SHP77 treated with DMSO at 0.1 percent for 48 hours (cell line): ENCODE measurements at places on chromosomes 6 and 20.

DNA sequence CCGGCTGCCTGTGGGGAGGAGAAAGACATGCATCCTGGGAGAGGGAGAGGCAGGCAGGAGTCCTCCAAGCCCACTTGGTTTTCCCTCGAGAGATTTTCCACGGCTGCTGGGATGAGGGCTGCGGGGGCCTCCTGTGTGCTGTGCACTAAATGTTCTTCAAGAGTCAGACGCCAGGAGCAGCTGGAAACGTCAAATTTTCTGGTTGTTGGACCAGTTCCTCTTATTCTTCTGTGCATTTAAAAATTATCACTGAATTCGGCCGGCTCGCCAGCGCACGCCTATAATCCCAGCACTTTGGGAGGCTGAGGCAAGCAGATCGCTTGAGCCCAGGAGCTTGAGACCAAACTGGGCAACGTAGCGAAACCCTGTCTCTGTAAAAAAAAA is 32.8 kb upstream of the NTSR1 start:
- DNase-seq: no peak

GRCh38 chr20:34293589-34293988 is 9.6 kb downstream of the AHCY start:
- DNase-seq: no peak

GRCh38 chr6:43074847-43075669 is 1.1 kb upstream of the PTK7 start:
- no peak for DNase-seq

DNA sequence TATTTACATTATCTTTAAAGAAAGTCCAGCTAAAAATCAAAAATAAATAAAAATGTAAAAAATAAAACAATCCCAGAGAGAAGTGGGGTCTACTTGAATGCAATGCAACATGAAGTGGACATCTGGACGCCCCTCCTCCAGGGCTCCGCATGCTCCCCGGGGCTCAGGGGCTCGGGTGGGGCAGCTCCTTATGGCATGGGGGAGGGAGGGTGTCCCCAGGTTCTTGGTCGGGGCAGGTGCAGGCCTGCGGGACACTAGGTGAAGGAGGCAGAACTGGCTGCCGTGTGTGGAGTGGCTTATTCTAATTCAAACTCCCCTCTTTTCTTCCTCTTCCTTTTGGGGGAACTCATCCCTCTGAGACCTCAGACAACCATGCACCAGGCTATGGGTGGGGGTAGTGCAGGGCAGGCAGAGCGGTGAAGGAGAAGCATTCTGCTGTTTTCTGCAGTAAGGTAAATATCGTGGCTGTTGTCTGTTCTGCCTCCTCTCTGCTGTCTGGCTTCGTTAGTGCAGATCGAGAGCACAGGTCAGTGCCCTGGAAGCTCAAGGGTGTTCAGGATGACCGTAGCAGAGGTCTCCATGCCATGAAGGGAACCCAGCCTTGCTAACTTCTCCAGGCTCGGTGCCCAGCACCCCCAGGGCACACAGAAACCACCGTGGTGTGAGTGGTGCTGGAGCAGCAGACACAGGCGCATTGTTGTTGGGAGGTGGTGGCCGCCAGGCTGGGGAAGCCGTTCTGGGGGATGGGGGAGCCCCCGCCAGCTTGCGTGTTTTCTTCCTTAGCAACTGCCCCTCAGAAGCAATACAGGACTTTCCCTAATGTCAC is 82.6 kb downstream of the TTLL2 start:
- DNase-seq: no peak

- DNase-seq: no peak
Measured at GRCh38 chr6:42460883-42461282, 9.2 kb upstream of the TRERF1 start.

- no peak for DNase-seq
Measured at GRCh38 chr6:113650610-113650979, 206.6 kb upstream of the MARCKS start.

DNA sequence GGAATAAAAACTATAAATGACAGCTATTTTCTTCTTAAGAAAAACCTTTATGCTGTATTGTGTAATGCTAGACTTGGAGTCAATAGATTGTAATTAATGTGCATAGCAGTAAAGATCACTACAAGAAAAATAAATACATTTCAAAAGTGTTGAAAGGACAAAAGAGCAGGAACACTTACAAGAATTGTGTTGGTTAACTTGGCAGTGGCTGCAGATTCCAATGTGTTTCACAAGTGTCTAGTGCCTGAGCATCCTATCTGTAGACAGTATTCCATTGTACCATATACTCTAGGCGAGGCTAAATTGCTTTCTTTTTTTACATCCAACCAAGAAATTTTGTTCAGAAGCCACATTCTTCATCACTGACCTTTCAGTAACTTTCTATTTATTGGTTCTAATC is 924.1 kb downstream of the EPHA7 start:
- no peak for DNase-seq

GRCh38 chr6:32086661-32087573 is 22.2 kb downstream of the TNXB start:
- DNase-seq: no peak
